Esophagus squamous epithelium (tissue), 5 donors: ENCODE measurements at places on chromosomes 5 and 9. TPM values are rescaled to one million over a fixed set of nuclear protein-coding genes. Genes with fewer than 3 reads are reported as not detected.

Gene BHMT2
- total RNA-seq: 3.4 TPM

Gene DPYSL3
- 5.2 TPM for total RNA-seq

Gene OLFM1
- 17.5 TPM for total RNA-seq

Gene NUTM2G
- total RNA-seq: not detected

Gene BNC2
- total RNA-seq: 4.7 TPM

Gene GRAMD2B
- total RNA-seq: 13.7 TPM

Gene OSMR
- total RNA-seq: 9.2 TPM

Gene DROSHA
- 27.1 TPM for total RNA-seq

Gene PCDHGA10
- total RNA-seq: 7.2 TPM

Gene HK3
- total RNA-seq: 5.7 TPM

Gene FBLL1
- not detected for total RNA-seq

Gene ATP6V1G1
- total RNA-seq: 151 TPM

Gene SYK
- 45.5 TPM for total RNA-seq

DNA sequence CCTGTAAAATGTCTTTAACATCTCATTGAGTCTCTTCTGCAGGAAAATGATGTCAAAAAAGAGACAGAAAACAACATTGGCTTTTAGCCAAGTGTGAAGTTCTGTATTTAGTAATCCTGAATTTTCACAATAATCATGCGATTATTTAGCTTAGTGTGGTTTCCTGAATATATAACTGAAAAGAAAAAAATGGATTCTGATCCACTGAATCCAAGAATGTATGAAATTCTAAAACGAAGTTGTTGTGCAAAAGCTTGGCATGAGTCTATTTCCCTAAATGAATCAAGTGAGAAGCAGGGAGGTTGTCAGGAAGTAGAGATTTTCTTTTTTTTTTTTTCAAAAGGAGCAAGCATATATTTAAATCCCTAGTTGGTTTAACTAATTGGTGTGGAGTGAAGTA, 145.9 kb upstream of the CDH6 start:
- no peak for DNase-seq

- DNase-seq: no peak
These were observed 285.6 kb downstream of the NTRK2 start for GRCh38 chr9:84955155-84955554.

DNA sequence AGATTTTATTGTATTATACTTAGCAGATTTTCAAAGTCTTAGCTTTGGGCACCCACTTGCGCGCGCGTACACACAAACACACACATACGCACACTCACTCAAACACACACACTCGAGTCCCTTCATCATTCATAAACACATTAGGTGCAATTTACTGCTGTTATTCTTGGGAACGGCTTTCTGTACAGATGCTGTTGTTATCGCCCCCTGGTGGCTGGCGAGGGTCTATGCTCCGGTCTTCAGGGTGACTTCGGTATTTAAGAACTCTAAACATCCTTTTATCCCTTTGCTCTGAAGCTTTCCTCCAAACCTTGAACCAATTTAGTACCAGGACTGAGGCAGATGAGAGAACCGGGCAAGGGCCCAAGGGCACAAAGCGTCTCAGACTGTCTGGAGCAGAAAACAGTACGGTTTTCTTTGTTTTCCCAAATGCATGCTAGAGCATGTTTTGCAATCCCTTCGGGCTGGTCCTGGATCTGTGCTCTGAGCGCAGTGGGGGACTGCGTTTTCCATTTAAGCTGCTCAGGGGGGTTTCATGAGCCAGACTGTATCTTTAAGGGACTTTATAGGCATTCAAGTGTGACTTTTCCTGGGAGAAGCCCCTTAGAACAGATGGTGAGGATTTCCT, 1.7 kb upstream of the SLIT3 start:
- DNase-seq: no peak

DNA sequence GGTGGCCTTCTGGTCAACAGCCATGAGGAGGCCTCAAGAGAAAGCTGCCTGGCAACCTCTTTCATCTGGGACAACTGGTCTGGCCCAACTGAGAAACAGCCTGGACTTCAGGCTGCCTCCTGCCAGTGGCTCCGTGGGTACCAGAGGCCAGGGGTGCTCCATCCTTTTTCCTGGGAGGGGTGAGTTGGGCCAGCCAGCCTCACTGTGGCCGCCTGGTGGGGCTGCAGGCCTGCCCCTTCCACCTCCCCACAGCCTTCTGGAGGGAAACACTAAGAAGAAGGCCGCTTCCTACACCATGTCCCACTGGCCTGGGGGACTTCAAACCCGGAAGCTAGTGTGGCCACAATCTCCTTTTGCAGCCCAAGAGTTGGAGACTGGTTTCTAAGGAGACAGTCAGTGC, 13.8 kb upstream of the NKD2 start:
- no peak for DNase-seq

- no peak for DNase-seq
These were observed 255.9 kb upstream of the ADRA1B start for GRCh38 chr5:159660401-159660800.

GRCh38 chr9:135147474-135147805, 60.0 kb downstream of the OLFM1 start:
- no peak for DNase-seq

GRCh38 chr9:127104581-127105311, 17.7 kb downstream of the ANGPTL2 start:
- DNase-seq: no peak

- no peak for DNase-seq
These were observed 292.7 kb upstream of the RASA1 start for GRCh38 chr5:86974955-86975354.

- no peak for DNase-seq
These were observed 132.9 kb upstream of the CHD1 start for GRCh38 chr5:99061711-99062110.

- DNase-seq: no peak
These were observed 296.5 kb upstream of the DMAC1 start for GRCh38 chr9:8096091-8096490.

GRCh38 chr9:35903049-35903448, 3.0 kb upstream of the HRCT1 start:
- DNase-seq: no peak

GRCh38 chr9:135703726-135704125, 1.7 kb downstream of the KCNT1 start:
- DNase-seq: no peak

- no peak for DNase-seq
These were observed 33.5 kb upstream of the GRIA1 start for GRCh38 chr5:153456993-153457392.

DNA sequence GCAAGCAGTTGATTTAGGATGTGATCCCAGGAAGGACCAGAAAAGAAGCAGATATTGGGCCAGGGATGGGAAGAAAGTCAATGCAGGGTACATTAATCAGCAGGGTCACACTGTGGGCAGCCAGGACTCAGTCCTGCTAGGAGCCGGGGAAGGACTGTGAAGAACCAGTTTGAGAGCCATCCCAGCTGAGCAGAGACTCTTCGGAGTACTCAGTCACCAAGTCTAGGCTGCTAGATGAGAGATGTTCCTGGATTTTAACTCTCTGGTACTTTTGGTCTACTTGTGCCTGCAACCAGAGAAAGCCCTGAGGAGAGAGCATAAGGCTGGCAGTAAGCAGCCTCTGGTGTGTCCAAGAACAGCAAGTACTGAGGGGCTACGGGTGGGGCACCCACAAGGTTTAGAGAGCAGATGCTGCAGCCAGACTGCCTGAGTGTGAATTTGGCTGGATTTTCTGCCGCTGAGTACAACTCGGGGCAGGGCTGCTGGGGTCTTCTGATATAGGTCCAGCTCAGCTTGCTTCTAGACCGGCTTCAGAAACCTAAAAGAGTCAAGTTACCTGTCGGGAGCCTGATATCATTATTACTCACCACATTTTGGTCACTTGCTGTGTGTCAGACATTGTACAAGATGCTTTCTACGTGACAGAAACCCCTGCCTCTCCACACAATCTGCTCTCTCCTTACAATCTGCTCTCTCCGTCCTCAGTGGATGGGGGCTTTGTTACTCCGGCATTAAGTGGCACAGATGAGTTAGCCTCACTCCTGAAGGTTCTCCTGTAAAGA, 250.2 kb upstream of the GAS1 start:
- DNase-seq: no peak

GRCh38 chr9:133578524-133579441, 30.4 kb downstream of the FAM163B start:
- no peak for DNase-seq

- no peak for DNase-seq
These were observed 188.1 kb downstream of the MELK start for GRCh38 chr9:36760667-36761420.

DNA sequence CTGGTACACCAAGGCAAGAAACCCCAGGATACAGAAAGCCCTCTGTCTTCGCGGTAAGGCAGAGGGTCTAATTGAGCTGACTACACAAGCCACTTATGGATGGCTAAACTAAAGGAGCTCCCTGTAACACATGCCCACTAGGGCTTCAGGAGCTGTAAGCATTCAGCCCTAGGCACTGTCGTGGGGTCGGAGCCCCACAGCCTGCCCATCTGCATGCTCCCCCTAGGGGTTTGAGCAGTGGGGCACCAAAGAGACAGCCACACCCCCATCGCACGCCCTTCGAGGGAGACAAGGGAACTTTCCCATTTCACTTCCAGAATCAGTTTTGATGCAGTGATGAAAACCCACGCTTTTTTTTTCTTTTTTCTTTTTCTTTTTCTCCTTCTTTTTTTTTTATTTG, 11.0 kb upstream of the MTMR12 start:
- DNase-seq: no peak

DNA sequence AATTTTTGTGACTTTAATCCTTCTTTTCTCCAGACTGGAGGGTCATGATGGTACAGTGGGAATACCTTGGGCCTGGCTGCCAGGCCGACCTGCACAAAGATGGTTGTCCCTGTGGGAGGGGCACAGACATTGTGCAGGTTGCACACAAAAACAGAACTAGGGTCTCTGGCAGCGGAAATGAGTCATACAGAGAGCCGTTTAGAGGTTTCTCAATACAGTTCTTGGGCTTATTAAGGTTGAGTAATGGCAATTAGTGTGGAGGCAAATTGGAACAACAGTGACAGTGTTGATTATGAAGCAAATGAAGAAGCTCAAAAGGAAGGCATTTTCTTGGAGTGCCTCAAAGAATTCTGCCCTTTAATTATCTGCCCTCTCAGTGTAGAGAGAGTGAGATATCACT, 173.6 kb downstream of the TENT4A start:
- DNase-seq: no peak

GRCh38 chr5:96548905-96549304, 113.3 kb upstream of the CAST start:
- no peak for DNase-seq

DNA sequence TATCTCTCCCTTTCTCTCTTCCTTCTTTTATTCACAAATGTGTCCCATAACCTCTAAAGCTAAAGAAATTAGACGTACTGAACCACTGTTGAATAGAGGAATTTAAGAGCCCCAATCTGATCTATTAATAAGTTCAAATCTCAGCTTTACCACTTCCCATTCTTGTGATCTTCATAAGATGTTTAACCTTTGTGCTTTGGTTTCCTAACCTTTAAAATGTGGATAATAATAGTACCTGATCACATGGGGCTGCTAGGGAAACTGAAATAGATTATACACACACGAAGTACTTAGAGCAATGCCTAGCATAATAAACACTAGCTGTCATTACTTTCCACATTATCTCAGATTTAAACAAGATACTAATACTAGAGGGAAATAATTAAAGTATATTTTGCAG, 324.3 kb upstream of the SEMA6A start:
- DNase-seq: no peak

DNA sequence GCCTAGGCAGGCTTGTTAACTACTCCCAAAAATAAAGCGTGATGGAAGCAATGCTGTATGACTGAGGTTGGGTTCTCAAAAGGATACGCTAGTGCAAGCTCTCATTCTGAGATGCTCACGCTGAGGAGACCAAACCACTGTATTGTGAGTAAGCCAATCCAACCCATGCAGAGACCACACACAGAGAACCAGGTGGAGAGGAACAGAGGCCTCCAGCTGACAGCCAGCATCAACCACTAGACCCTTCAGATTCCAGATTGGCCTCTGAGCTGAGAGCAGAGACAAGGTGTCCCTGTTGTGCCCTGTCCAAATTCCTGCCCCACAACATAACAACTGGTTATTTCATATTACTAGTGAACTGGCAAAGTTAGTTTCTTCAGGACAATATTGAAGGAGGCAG, 4.5 kb downstream of the TSTD2 start:
- no peak for DNase-seq

- DNase-seq: no peak
These were observed 45.2 kb upstream of the ALDH1B1 start for GRCh38 chr9:38347271-38347671.

- no peak for DNase-seq
These were observed 93.1 kb downstream of the CDK5RAP2 start for GRCh38 chr9:120486835-120487234.

DNA sequence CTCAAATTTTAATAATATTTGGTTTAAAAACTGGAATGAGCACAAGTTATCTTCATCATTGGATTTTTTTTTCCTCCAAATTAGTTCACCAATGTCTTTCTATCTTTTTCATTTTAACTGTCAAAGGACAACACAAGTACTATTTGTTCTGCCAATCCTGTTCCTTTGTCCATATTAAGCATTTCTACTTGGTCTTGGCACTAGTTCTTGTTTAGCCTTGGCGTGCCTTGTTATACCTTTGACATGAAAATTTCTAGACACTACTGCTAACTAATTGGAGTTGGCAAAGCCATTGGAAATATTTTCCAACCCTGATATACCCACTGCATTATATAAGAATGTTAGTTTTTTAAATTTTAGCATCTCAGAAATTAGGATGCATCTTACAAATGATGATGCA, 3.8 kb downstream of the SPINK6 start:
- no peak for DNase-seq

DNA sequence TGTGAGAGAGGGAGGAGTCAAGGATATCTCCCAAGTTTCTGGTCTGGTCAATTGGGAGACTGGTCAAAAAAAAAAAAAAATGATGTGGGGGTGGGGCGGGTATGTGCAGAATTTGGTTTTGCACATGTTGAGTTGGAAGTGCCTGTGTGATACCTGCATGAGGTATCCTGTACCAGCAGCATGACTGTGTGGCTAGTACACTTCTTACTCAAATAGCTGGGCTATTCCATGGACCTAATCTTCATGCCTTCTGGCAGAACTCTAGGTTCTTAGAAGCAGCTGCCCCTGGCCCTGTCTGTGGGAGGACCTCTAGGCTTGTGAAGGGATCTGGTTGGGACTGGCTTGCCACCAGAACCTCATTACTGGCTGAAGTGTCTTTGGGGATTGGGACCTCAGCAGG, 93.5 kb downstream of the RALGPS1 start:
- no peak for DNase-seq

DNA sequence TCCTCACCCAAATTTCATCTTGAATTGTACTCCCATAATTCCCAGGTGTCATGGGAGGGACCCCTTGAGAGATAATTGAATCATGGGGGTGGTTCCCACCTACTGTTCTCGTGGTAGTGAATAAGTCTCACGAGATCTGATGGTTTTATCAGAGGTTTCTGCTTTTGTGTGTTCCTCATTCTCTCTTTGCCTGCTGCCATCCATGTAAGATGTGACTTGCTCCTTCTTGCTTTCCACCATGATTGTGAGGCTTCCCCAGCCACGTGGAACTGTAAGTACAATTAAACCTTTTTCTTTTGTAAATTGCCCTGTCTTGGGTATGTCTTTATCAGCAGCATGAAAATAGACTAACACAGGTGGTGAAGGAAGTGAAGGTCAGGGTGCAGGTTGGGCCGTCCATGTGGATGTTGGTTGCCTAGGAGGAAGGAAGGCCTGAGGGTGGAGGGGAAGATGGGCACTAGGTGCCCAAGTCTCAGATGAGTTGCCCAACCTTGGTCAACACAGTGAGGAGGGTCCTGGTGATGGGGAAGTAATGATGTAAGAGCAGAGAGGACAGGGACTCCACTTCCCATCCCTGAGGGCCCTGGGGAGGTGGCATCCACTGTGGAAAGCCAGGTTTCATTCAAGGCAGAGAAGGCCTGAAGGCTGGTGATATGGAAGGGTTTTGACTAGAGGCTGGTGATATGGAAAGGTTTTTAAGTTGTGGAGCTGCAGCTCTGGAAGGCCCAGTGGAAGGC, 92.6 kb downstream of the HSPA4 start:
- no peak for DNase-seq
